ENCODE measurements at places on chromosomes 3 and 15. TPM values are rescaled to one million over a fixed set of nuclear protein-coding genes. Genes with fewer than 3 reads are reported as not detected.
A peak's percentile ranks its signal among the peaks of the same experiment; 100 is the strongest.

- DNase-seq: no peak
These were observed 25.5 kb downstream of the RFT1 start for GRCh38 chr3:53104762-53105161.

- peak; percentile 81 for DNase-seq
These were observed 54.2 kb downstream of the CCDC54 start for GRCh38 chr3:107431246-107432012.

DNA sequence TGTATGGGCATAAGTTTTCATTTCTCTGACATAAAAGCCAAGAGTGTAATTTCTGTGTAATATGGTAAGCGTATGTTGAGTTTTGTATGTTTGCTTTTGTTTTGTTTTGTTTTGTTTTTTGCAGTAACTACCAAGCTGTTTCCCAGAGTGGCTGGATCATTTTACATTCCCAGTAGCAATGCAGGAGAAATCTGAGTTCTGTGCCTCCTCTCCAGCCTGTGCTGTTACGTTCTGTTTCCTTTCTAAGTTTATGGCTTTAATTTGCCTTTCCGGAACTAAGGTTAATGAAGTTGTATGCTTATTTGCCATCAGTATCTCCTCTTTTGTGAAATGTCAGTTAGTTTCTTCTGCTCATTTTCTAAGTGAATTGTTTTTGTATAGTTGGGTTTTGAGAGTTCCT, 307.8 kb downstream of the GABRG3 start:
- DNase-seq: no peak

GRCh38 chr15:81939604-81940440, 106.0 kb downstream of the MEX3B start:
- DNase-seq: no peak

GXYLT2 gene
- total RNA-seq: 25.8 TPM

ZNF619 gene
- 7.9 TPM for total RNA-seq

CYP11A1 gene
- total RNA-seq: 1.0 TPM

LXN gene
- 17.9 TPM for total RNA-seq

MYRIP gene
- total RNA-seq: 0.53 TPM

NIPA2 gene
- total RNA-seq: 59.4 TPM

CHL1 gene
- 0.59 TPM for total RNA-seq

SLC22A13 gene
- 0.60 TPM for total RNA-seq

HESX1 gene
- total RNA-seq: 0.40 TPM

ILDR1 gene
- 6.4 TPM for total RNA-seq

ZIC4 gene
- not detected for total RNA-seq

TBC1D2B gene
- total RNA-seq: 17.4 TPM

TRAIP gene
- 23.0 TPM for total RNA-seq

GLDN gene
- 0.52 TPM for total RNA-seq

ABHD10 gene
- 40.2 TPM for total RNA-seq
